ENCODE measurements at places on chromosomes 16 and 17.

- DNase-seq: no peak
These were observed 30.1 kb upstream of the MFSD6L start for GRCh38 chr17:8829036-8829941.

- DNase-seq: no peak
These were observed 3.3 kb downstream of the CARMIL2 start for GRCh38 chr16:67648088-67648763.

DNA sequence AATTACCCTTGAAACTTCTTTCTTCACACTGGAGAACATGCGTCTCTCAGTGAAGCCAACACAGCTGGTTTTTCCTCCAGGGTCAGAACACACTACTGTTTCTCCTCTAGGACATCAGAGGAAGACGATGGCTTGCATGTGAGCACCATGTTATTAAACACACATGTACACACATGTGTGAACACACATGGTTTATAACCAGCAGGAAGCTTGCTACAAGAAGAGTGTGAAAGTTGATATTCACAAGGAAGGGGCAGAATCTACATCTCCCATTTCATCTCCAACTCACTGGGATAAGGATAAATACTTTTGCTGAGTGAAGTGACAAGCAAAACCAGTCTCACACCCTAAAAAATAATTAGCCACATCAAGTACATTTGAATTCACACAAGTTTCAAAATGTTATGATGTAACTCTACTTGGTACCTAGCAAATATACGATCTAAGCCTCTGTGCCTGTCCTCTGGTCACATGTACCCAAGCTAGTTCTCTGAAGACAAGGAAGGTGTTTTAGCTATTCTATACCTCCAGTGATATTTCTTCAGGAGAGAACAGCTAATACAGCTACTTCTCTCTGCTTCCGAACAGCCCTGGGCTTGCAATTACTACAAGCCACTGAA is 127.7 kb downstream of the PARN start:
- no peak for DNase-seq

- DNase-seq: peak; percentile 68
These were observed 21.1 kb downstream of the RARA start for GRCh38 chr17:40329839-40330794.

- no peak for DNase-seq
These were observed 33.4 kb upstream of the SLC38A10 start for GRCh38 chr17:81328489-81328888.

- DNase-seq: no peak
These were observed 120.7 kb downstream of the GAS7 start for GRCh38 chr17:10077561-10078299.

DNA sequence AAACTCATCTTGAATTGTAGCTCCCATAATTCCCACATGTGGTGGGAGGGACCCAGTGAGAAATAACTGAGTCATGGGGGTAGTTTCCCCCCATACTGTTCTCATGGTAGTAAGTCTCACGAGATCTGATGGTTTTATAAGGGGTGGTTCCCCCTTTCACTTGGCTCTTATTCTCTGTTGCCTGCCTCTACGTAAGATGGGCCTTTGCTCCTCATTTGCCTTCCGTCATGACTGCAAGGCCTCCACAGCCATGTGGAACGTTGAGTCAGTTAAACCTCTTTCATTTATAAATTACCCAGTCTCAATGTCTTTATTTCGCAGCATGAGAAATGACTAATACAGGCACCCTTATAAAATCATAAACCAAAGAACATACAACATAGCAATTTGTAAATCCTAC is 79.0 kb downstream of the XYLT1 start:
- DNase-seq: no peak

DNA sequence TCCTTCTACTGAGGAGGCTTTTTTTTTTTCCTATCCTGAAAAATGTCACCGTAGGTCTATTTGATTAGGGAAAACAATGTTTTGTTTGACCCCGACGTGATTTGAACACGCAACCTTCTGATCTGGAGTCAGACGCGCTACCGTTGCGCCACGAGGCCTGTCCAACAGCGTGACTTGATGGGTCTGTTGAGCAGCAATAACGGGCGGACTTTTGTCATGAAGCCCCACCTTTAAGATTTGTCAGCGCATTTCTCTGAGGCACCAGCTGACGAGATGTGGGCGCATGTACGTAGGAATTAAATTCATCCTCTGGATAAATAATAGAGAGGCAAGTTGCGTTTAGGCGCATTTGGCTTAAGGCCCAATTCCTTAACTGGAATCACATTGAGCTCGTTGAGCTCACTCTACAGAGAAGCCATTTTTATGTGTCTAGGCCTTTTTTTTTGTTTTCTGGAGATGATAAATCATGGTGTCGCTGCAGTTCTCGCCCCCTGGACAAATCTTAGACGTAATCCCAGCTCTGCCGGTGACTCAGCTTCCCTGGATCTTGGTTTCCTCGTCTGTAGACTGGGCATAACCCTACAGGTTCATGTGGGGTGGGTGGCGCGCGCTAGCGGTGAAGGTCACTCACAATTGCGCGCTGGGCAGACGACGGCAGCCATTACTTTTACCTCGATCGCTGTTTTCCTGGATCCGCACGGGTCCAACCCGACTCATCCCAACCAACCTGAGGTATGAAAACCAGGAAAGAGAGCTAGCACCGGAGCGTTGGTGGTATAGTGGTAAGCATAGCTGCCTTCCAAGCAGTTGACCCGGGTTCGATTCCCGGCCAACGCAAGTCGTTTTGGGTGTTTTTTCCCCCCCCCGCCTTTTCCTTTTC is 10.6 kb upstream of the AURKB start:
- DNase-seq: peak; percentile 95

DNA sequence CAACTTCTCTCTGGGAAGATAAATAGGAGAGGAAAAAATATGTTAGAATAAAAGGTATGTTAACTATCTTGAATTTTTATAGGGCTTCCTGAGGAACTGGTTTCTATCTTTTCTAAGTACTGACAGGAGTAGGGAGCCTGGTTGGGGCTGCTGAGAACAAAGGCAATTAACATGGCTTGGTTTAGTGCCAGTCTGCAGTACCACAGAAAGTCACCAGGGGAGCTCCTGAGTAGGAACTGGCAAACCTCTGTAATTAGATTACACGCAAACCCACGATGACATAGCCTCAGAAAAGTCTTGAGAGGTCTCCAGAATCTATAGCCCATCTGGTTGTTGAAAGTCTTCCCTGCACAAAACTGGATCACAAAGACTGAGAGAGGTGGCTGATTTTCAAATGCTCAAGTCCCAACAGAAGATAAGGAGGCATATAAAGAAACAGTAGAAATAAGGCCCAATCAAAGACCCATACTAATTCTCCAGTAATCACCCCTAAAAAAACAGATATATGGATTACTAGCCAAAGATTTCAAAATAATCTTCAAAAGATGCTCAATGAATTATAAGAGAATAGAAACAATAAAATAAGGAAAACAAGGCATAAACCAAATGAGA is 11.7 kb upstream of the CNTNAP4 start:
- DNase-seq: peak; percentile 14

DNA sequence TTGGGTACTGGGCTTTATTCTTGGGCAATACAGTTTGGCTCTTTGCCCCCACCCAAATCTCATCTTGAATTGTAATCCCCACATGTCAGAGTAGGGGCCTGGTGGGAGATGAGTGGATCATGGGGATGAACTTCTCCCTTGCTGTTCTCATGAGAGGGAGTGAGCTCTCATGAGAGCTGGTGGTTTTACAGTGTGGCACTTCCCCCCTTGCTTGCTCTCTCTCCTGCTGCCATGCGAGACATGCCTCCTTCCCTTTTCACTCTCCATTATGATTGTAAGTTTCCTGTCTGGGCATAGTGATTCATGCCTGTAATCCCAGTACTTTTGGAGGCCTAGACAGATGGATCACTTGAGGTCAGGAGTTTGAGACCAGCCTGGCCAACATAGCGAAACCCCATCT is 18.1 kb upstream of the CNEP1R1 start:
- DNase-seq: no peak

DNA sequence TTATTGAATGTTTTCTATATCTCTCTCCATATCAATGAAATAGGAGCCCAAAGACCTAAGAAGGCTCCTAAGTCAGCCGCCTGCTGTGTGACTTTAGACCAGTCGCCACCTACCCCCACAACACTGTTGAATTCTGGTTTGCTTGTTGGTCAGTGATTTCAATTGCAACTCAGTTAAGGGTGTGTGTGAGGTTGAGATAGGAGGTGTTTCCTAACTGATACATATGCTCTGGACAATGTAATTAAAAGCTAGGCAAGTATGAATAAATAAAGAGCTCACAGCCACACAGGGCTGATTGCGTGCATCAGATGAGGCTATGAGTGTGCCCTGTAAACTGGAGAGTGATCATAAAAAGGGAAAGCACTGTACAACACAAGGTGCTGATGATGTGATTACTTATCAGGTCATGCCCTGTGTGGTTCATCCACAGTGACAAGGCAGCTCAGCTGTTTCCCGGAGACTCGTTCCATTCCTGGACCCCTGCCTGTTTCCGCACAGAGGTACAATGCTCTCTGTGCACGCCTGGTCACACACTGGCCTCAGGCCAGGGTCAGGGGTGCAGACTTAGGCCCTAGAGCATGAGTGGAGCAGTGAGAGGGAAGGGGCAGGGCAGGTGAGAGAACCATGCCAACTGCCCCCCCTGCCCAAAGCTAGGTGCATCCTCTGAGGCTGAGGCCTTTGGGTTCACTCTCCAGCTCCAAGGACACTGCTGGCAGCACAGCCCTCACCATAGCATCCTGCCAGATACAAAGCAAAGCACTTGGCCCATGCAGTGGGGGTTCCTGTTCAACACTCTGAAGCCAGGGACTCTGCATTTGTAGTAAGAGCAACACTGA is 3.3 kb upstream of the KRT35 start:
- no peak for DNase-seq

GRCh38 chr17:18961634-18962493 is 9.9 kb downstream of the SLC5A10 start:
- DNase-seq: peak; percentile 64

DNA sequence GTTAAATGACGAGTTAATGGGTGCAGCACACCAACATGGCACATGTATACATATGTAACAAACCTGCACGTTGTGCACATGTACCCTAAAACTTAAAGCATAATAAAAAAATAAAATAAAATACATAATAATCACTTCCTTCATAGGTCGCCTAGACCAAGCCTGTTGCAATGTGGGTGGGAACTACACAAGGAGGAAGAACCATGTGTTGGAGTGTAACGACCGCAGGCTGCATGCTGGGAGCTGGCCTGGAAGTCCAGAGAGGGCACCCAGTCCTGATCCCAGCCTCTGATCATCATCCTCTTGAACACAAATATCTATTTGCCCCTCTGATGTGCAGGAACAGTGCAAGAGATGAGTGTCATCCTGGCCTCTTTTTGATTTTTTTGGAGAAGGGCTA is 224.7 kb upstream of the ASIC2 start:
- DNase-seq: no peak

DNA sequence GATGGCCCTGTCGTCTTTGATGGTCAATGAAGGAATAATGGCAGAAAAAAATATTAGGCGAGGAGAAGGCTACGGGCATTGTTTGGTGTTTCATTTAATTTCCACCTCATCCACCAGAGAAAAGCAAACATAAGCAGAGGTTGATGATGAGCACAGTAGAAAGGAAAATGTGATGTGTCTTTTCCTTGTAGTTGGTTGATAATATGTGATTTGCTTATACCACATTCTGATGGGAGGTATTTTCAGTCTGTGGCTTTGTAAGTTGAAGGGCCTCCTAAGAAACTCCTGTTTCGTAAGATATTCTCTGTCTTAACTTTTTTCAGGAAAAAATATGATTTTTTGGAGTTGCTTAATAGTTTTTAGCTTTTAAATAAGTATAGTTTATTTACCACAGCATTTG is 215.7 kb downstream of the PRKCA start:
- no peak for DNase-seq

DNA sequence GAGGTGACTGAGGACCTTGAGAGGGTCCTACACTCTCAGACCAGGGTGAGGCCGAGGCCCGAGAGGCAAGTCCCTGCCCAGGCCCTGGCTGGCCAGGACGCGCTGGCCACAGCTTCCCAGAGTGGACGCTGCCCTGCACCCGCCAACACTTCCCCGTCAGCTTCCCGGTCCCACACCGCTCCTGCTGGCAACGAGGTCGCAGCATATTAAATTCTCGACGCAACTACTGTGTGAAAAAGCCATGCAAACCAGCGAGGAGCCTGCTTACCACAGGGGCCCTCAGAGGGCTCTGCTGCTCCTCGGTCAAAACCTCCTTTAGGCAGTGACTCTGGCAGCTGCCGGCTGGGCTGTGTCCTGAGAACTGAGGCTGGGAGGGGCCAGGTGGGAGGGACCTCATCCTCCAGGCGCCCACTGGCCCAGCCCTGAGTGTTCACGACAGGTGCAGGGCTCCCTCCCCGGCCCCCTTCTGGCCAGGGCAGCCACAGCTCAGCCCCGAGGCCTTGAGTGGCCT is 2.1 kb upstream of the TEX19 start:
- DNase-seq: no peak

DNA sequence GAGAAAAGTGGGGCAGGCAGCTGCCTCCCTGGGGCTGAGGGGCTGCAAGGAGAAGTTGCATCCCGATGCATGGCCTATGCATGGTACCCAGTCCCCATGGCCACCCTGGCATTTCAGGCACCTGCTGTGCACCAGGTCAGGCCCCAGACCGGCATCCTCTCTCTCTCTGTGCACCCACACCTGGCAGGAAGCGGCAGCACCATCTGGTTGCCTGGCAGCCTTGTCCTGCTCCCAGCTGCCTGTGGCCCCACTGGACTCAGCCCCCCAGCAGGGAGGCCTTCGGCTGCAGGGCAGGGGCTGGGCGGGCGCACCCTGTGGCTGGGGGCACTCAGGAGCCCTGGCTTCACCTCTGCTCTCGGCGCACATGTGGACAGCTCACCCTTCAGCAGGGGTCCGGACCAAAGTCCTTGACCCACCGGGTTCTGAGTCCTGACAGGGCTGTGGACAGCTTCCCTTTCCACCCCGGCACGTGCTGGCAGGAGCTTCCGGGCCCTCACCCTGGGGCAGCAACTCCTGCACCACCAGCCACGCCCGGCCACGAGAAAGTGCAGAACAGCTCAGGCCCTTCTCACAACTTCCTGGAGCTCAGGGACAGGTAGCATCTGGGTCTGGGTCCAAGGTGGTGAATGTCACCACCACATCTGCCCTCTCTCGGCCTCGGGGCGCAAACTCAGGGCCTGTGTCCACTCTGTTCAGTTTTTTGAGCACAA is 36.7 kb downstream of the CTU2 start:
- DNase-seq: no peak

DNA sequence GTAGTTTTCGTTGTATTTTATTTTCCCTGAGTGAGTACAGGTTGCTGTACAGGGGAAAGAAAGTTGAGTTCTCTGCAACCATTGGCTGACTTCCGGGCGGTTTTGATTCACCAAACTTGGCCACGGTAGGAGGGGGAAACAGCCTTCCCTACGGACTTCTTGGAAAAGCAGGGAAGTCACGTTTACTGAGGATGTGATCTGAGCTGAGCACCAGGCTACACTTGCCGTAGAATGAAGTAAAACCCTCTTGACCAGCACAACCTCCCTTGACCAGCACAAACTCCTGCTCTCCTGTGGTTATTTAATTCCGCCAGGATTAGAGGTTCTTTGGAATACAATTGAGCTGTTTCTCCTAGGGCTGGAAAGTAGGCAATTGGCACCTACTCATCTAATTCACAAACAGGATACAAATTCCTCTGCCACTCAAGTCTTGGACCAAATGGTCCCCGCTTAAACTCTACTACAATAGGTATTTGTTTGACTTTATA is 242.0 kb upstream of the RBFOX1 start:
- no peak for DNase-seq

- DNase-seq: no peak
These were observed 47.3 kb upstream of the IL34 start for GRCh38 chr16:70598937-70599503.

GRCh38 chr17:67813803-67814180 is 11.5 kb upstream of the BPTF start:
- no peak for DNase-seq
